Stimulated activated CD8-positive, alpha-beta memory T cell treated with anti-CD3 and anti-CD28 coated beads, Interleukin-2, amount 100 ng/mL, for 48 hours (primary cell): ENCODE measurements at places on chromosomes 2 and 18.

- no peak for DNase-seq
Measured at GRCh38 chr2:170031288-170031687, 146.7 kb upstream of the MYO3B start.

DNA sequence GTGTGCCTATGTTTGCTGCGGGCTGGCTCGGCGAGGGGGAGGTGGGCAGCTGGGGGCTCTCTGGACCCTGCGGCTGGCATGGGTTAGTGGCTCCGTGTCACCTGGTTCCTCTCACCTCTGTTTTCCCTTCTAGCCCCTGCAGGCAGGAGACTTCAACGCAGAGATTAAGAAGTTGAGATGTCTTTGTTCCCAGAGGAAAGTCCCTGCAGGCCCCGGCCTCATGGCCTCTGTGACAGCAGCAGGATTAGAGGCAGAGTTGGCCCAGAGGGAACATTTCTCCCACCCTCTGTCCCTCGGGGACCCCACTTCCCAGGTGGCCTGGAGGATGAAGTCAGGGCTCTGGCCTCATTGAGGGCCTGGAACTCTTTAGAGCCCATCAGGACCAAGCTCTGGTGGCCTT lies 56.5 kb downstream of the HPCAL1 start:
- DNase-seq: no peak

GRCh38 chr2:159549234-159549633 lies 67.1 kb downstream of the BAZ2B start:
- no peak for DNase-seq

- DNase-seq: no peak
Measured at GRCh38 chr18:25795213-25795612, 295.2 kb downstream of the SS18 start.

DNA sequence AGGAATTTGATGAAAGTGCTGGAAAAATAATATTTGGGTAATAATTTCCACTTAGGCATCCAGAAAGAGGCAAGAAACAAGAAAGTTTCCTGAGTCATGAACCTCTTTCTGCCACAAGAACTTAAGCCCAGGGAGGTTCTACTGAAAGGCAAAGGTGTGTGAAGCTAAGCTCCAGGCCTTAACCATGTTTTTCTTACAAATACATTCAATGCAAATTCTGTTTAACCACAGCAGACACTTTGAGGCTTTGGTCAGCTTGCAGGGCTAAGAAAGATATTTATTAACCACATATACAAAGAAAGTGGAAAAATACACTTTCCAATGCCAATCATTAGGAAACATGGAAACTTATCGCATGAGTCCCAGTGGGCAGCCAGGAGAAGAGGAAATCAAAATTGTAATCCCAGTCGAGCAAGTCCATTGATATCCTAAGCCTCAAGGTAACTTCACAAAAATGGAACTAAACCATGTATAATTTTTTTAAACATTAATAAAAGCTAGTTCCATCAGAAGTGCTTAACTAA lies 68.3 kb downstream of the PIEZO2 start:
- DNase-seq: no peak

DNA sequence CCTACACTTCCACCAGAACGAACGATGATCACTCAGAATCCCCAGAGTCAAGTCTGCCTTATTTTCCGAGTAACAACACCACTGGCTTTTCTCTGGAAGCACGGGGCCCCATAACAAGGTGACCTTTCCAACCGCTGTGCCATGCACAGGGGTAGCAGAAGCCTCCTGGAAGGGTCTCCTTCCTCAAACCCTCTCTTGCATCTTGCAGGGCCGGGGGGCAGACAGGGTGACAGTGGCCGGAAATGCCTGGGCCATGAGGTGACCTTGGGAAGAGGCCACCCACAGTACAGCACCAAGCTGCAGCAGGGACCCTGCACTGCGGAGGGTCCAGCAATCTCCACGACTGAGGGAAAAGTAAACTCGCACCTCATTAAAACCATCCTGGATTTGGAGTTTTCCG lies 108.5 kb downstream of the PXDN start:
- DNase-seq: no peak

DNA sequence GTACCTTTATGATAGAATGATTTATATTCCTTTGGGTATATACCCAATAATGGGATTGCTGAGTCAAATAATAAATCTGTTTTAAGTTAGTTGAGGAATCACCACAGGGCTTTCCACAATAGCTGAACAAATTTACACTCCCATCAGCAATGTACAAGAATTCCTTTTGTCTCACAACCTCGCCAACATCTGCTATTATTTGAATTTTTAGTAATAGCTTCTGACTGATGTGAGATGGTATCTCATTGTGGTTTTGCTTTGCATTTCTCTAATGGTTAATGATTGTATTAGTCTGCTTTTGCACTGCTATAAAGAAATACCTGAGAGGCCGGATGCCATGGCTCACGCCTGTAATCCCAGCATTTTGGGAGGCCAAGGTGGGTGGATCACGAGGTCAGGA lies 1387.6 kb upstream of the ACVR2A start:
- no peak for DNase-seq

DNA sequence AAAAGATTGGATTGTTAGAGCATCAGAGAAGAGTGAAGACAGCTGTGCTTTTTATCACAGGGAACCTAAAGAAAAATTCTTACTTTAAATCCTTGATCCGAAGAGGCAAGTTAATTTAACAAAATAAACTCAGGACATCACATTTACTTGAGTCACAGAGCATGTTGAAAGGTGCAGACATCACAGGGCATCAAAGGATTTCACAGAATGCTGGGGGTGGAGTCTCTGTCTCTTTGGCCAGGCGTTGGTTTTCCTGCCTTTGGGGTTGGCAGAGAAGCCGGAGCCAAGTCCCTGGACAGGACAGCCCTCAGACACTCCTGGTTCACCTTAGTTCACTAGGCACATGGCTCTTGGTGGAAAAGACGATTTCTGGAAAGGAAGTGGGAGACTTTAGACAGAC lies 56.3 kb downstream of the SH3RF3 start:
- DNase-seq: no peak

DNA sequence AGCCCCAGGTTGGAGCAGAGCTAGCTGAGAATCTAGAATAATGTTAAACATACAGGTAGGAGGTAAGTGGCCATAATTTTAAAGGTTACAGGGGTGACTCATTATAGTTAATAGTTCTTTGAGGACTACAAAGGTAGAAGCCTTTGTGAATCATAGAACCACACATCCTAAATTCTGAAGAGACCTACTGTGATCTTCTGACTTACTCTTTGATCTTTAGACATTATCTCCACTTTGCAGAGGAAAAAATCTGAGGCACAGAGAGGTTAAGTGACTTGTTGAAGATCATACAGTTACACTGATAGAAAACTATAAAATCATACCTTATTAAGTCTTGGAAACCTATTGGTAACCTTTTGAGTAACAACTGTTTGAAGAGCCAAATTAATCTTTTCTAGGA lies 1051.3 kb upstream of the NRXN1 start:
- DNase-seq: no peak

DNA sequence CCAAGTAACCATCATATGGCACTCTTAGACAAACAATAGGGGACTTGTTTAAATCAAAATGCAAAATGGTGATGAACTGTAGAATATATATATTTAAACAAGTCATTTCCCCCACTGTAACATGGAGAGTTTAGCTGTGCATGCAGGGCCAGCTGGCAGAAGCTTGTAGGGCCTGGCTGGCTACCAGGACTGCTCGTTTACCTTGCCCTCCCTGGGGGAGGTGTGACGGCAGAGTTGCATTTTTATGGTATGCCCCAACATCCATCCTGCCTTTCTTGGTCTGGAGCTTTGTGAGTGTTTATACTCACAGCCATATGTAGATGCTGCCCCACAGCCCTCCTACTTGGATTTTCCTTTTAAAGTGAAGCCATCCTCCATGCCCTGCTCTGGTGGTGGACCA lies 101.7 kb upstream of the ZFP36L2 start:
- DNase-seq: no peak

GRCh38 chr2:206641226-206641625 lies 1.1 kb upstream of the FAM237A start:
- DNase-seq: no peak

GRCh38 chr18:45761512-45762114 lies 37.6 kb downstream of the SLC14A1 start:
- DNase-seq: no peak

- no peak for DNase-seq
Measured at GRCh38 chr2:12577567-12578253, 139.0 kb upstream of the TRIB2 start.

- no peak for DNase-seq
Measured at GRCh38 chr2:190930411-190930810, 49.8 kb downstream of the GLS start.

DNA sequence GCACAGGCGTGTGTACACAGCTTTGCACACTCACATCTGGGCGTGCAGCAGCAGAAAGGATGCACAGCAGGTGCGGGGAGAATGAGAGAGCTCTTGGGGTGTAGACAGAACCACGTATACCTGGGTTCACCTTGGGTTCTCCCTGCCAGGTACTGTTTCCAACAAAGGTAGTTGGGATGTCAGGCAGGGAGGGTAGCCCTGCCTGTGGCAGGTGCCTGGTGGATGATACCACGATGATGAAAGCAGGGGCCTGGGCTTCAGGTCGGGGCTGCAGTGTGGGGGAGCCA lies 6.5 kb upstream of the ARID5A start:
- no peak for DNase-seq
